ENCODE measurements at places on chromosomes 4 and X.

- DNase-seq: no peak
Observed at GRCh38 chr4:80266902-80267380, 477 bp downstream of the FGF5 start.

GRCh38 chr4:680091-680490 is 5.7 kb downstream of the MYL5 start:
- no peak for DNase-seq

DNA sequence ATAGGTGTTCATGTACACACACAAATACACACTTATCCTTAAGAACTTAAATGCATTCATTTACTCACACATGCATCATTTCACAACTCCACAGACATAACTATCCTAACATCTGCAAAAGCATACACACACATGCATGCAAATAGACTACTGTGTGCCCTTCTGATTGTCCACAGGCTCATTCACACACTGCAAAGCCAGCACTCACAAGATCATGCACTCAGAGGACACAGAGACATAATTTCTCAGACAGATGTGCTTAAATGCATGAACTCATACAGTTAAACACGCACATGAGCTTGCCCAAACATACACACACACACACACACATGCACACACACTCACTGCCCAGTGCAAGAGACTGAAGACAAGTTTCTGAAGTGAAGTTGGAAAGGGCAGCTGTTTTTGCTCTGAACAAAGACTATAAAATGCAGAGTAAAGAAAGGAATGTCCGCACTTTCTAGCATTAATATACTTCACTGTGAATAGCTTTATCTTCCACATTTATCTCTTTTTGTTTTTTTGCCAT is 1018.0 kb upstream of the HS3ST1 start:
- no peak for DNase-seq

DNA sequence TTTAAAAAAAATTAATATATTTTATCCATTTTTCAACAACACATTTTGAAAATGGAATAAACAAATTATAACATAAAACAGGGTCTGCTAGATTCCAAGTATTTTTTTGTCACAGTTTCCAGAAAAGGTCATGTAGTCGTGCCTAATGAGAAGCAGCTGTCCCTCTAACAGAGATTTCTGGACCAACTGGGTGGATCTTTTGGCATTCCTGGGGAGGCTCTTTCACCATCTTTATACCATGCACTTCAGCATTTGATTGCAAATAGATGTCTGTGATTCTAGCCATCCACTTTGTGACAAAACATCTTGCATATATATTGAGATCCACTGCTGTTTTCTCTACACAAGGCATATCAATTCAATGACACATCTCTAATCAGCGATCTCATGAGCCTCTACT is 210.7 kb upstream of the LDB2 start:
- no peak for DNase-seq

GRCh38 chr4:24880186-24880585 is 32.7 kb downstream of the CCDC149 start:
- DNase-seq: no peak

DNA sequence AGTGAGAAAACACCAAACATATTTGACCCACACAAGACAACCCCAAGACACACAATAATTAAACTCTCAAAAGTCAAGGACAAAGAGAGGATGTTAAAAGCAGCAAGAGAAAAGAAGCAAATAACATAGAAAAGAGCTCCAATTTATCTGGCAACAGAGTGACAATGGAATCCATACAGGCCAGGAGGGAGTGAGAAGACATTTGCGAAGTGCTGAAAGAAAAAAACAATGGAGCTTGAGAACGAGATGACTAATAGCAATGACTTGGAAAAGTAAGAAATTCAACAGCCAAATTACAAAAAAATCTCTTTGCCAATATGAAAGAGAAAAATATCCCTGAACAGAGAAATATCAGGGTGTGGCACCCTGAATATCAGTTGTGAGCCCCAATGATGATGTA is 61.6 kb downstream of the MAD2L1 start:
- DNase-seq: no peak

DNA sequence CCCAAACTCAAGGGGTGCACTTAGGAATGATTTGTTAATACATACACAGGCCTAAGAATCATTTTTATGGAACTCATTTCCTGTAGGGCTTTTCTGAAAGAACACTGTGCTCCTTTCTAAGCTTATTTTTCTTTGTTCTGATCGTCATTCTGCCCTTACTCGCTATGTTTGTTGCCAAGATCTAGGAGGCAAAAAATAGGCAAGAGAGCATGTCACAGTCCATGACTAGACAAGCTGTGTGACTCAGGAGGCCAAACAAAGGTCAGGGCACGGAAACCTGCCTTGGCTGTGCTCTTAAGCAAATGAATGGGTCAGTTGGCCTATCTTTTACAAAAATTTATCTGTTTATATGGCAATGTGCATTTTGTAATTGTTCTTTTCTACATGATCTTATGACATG is 42.5 kb upstream of the C1GALT1C1 start:
- DNase-seq: no peak

- DNase-seq: no peak
Observed at GRCh38 chrX:138669693-138670092, 41.8 kb downstream of the FGF13 start.

DNA sequence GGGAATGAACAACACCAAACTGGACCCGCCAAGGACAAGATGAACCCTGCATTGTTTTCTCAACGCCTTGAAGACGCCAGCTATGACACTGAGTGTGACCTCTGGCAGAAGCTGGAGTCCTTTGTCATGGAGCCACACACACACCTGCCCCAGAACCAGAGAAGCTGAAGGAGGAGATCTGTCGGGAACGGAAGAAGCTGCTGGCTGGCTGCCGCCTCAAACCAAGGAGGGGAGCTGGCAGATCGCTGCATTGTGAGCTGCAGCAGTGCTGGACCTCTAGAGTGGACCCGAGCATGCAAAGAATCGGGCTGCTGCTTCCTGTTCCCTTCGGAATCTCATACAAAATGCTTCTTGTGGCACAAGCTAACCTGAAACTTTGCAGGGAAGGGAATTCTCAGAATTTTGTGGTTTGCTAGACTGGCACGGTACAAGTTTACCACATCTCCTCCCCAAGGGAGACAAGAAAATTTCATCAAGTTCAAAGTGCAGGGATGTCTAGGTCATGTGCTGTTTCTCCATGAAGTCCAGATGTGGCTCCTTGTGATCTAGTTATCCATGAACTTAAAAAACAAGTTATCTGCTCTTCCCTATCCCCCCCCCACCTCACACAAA is 23.4 kb upstream of the GLRB start:
- no peak for DNase-seq

DNA sequence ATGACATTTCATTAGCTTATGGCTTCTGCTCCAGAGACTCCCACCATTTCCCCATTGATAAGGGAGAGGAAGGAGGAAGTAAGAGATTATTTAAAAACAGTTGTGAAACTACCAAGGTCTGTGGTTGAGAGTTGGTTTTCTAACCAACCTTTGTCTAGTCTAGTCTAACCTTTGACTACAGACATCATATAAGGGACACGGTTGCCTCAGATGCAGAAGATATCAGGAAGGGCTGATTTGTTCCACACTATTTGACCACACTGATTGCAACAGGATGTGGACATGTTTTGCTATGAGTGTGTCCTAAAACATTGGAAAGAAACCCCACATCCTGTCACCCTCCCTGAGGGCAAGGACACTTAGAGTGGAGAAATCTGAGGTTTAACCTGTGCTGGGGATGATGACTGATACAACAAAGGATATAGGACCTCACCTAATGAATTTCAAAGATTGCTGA is 53.0 kb downstream of the COQ2 start:
- DNase-seq: no peak

DNA sequence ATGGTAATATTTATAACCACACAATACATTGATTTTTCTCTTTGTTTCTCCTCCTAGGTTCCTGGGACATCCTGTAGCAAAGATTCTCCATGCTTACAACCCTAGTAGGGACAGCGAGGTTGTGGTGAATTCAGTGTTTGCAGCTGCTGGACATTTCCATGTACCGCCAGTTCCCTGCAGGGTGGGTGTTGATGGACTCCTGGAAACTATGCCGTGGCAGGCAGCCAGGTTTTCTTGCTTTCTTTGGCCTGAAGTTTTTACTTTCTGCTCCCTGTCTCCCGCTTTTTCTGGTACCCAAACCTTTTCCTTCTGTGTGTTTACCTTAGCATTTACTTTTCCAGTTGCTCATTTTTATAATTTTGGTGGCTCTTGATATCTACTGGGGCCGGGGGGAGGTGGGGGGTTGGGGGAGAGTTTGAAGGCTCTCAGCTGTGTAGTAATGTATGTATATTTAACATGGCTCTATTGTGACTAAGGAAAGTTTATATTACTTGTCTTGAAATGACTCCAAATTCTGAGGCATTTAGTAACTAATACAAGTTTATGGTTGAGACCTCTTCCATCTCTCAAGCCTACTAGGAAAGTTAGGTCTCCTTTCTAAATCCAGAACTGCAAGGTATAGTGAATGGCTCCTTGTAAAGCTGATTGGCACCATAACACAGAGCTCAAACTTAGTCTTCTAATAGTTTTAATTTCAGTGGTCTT is 89.7 kb downstream of the TMEM131L start:
- DNase-seq: peak; percentile 72

GRCh38 chr4:11503166-11503565 is 74.5 kb upstream of the HS3ST1 start:
- DNase-seq: no peak

DNA sequence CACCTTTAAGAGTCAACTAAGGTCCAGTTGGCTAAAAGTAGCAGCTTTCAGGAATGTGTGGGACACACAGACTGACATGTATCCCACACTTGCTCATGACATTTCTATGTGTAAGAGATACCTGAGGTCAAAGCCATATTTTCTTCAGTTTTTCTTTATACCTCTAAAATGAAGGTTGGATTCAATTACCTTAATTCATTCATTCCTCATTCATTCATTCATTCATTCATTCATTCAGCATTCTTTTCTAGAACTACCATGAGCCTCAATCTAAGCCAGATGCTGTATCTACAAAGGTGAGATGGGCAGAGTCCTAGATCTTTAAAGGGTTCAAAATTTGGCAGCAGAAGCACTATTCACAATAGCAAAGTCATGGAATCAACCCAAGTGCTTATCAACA is 139.7 kb upstream of the MAP3K15 start:
- DNase-seq: no peak

DNA sequence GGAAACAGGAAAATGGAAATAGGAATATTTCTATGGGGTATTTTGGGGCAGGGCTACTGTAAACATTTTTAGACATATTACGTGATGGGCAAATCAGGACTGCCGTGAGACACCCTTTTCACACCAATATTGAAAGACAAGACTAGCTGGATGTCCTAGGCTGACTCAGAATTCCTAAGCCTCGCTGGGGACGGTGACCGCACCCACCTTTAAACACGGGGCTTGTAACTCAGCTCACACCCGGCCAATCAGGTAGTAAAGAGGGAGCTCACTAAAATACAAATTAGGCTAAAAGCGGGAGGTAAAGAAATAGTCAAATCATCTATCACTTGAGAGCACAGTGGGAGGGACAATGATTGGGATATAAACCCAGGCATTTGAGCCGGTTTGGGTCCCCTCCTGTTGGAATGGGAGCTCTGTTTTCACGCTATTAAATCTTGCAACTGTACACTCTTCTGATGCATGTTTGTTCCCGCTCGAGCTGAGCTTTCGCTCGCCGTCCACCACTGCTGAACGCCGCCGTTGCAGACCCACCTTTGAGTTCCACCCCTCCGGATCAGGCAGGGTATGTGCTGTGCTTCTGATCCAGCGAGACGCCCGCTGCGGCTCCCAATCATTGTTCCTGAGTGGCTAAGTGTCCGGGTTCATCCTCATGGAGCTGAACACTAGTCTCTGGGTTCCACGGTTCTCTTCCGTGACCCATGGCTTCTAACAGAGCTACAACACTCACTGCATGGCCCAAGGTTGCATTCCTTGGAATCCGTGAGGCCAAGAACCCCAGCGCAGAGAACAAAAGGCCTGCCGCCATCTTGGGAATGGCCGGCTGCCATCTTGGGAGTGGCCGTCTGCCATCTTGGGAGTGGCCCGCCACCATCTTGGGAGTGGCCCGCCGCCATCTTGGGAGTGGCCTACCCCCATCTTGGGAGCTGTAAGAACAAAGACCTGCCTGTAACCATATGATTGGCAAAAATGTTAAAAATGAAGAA is 152.6 kb downstream of the CRLF2 start:
- no peak for DNase-seq

DNA sequence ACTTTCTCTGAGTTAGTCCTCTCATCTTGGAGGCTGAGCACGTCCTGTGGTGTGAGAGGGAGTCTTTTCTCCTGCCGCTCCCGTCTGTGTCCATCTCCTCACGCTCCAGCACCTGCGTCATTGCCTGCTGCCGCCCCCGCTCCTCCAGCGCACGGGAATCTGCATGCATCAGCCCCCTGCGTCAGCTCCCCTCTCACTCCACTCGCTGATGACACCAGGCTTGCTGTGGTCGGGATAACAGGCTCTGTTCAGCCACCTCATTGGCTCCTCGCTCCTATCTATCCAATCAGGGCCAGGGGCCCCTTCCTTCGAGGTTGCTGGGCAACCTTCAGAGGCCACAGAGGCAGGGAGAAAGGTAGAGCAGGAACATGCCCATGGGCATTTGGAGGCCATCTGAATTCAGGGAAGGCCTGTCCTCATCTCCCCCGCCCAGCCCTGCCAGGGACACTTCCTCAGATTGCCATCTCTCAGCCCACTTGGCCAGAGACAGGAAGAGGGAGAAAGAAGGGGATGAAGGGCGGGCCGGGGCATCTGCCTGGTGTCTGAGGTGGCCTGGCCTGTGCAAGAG is 9.3 kb downstream of the ZNF185 start:
- DNase-seq: no peak

GRCh38 chr4:87019246-87019791 is 84.5 kb downstream of the AFF1 start:
- DNase-seq: no peak

DNA sequence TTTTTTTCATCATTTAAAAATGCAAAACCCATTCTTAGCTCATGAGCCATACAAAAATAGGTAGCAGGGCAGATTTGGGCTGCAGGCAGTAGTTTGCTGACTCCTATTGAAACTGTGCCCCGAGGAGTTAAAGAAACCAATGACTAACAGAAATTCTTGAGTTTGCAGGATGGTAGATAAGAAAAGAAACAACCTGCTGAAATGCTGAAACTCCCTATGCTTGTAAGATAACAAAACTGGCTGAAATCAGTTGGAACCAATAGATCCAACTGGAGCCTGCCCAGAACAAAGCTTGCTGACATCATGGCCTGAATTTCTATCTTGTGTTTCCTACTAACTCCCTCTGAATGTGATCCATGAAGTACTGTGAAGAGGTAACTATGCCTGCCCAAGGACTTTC is 68.6 kb downstream of the ANOS1 start:
- no peak for DNase-seq

GRCh38 chr4:10275696-10276095 is 159.1 kb upstream of the WDR1 start:
- DNase-seq: no peak

GRCh38 chr4:140702096-140702757 is 54.0 kb downstream of the TBC1D9 start:
- no peak for DNase-seq

GRCh38 chr4:163702736-163703135 is 208.2 kb downstream of the TMA16 start:
- no peak for DNase-seq

Measured in right renal pelvis (tissue), 4 donors.